ENCODE measurements at places on chromosomes 1 and 21.

DNA sequence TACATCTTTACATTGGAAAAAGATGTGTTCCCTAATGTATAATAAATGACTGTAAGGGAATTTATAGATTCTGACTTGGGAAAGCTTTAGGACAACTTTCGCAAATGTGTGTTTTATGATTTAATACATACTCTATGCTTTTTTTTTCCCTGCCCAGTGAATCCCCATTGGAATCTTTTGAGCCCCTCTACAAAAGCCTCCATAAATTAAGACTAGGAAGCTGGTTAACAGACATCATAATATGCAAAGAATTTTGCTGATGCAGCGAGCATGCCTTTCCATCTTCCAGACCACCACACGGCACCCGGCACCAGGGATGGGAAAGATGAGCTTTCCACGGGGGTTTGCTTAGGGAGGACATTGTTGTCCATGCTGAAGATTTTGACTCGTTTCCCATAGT is 156.1 kb upstream of the IVNS1ABP start:
- ATAC-seq: no peak

- no peak for ATAC-seq
These were observed at the start of gene ASB17 for GRCh38 chr1:75932304-75932703. ASB17 (minus strand) TSS chr1:75932404; CDS start chr1:75932291, 113 bp downstream.

GRCh38 chr21:34788879-34789278 is 120.1 kb downstream of the CLIC6 start:
- ATAC-seq: no peak

DNA sequence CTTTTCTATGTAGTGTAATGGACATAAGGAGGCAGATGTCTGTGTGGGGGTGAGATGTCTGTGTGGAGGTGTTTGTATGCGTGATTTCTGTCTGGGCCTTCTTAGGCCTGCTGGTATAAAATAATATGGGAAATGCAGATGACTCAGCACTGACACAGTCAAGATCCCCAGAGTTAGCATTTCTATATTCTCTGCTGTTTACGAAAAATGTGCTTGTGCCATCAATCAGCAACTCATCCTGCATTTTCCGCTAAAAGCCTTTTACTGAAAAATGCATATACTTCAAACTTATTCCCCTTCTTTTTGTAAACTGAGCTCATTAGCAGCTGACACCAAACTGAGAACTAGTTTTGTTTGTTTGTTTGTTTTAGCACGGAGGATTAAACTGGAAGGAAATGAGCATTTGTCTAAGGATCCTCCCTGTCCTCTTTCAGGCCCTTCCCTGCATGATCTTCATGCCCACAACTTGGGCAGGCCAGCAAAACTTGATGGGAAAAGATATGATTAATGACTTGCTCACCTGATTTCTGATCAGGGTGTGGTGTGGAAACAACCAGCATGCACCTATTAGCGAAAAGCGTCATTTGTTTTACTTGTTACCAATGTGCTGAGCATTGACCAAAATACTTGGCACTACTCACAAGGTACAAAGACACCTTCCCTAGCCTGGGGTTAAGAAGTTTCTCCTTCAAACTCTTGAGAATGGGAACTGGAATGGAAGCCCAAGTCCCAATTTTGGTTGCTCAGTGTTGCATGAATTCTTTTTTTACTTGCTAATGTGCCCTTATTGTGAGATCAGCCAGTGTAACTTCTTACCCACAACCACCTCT is 77.4 kb downstream of the NDUFS5 start:
- peak; percentile 41 for ATAC-seq

DNA sequence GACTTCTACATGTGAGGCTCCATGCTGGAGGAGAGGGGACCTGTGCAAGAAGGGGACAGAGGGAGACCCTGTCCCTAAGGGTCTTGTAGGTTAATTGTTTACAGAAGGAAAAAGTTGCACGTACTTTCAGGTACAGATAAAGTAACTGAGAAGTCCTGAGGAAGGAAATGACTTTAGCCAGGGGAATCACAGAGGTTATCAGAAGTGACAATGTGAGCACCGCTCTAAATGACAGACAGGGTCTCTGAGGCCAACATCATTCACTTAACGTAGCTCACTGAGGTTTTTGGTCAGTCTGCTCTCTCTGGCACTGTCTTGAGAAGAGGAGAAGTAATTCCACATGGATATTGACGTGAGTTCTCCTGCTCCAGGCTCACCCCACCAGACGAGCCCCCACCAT is 12.0 kb downstream of the TAF5L start:
- ATAC-seq: no peak

GRCh38 chr1:162151900-162152829 is 82.7 kb downstream of the NOS1AP start:
- ATAC-seq: no peak

- no peak for ATAC-seq
These were observed 1.2 kb downstream of the GLIS1 start for GRCh38 chr1:53737648-53738204.

DNA sequence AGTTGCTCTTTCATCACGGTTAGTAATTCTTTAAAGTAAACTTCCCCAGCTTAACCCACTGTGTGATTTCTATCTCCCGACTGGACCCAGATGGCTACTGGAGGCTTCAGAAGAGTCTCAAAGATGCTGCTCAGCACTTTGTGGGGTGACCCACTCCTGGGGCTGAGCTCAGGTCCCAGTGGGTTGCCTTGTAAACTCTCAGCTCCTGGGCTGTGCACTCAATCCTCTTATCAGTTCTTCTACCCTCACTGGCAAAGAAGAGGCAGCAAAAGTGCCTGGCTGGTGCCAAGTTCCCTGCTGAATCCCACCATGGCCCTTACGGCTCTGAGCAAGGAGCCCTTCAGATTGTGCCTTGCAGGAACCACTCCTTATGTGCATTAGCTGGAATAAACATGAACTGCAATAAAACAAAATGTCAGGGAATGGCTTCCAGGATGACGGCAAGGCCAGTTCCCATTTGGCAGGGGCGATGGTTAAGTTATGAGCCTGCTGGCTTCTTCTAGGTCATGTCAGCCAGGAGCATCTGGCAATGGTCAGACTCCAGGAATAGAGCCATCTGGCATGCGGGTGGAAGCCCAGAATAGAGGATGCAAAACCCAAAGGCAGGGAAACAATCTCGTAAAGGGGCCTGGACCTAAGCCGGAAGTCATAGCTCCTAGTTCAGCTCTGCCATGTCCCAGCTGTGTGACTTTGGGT is 6.8 kb downstream of the MYOC start:
- ATAC-seq: peak; percentile 48

Measured in SK-N-SH treated with all-trans-retinoic acid at 6 μM for 48 hours (cell line).